ENCODE measurements at places on chromosomes 7 and 10. TPM values are rescaled to one million over a fixed set of nuclear protein-coding genes. Genes with fewer than 3 reads are reported as not detected.

The CYP2W1 gene
- not detected for total RNA-seq

The CALY gene
- not detected for total RNA-seq

The SPDYE2 gene
- not detected for total RNA-seq

The WNT8B gene
- total RNA-seq, result not detected

The STMP1 gene
- 18.6 TPM for total RNA-seq

The CFAP70 gene
- 0.08 TPM for total RNA-seq

The GTPBP4 gene
- 87.4 TPM for total RNA-seq

The MBL2 gene
- total RNA-seq, result not detected

The TMEM273 gene
- not detected for total RNA-seq

The CROT gene
- 13.4 TPM for total RNA-seq

The OPN4 gene
- not detected for total RNA-seq

The KAT6B gene
- 6.0 TPM for total RNA-seq

The JMJD1C gene
- total RNA-seq, result 62.5 TPM

The CPN1 gene
- not detected for total RNA-seq

The CFAP46 gene
- total RNA-seq, result not detected

The MMRN2 gene
- total RNA-seq, result not detected

The ADCYAP1R1 gene
- total RNA-seq, result not detected

The CPA4 gene
- 14.7 TPM for total RNA-seq

The C7orf33 gene
- total RNA-seq, result not detected

The LRRD1 gene
- not detected for total RNA-seq

The LRGUK gene
- total RNA-seq, result 0.05 TPM

The AGBL3 gene
- 0.03 TPM for total RNA-seq

The LIPJ gene
- total RNA-seq, result not detected

The AZGP1 gene
- total RNA-seq, result not detected

The PRKG1 gene
- not detected for total RNA-seq

The THAP5 gene
- 29.8 TPM for total RNA-seq

The CHAT gene
- total RNA-seq, result not detected

The NOBOX gene
- not detected for total RNA-seq

The SPDYE2B gene
- not detected for total RNA-seq

The PLEKHS1 gene
- total RNA-seq, result 0.03 TPM

The LHFPL3 gene
- total RNA-seq, result not detected

The KCND2 gene
- not detected for total RNA-seq

The RPEL1 gene
- total RNA-seq, result not detected

The ZEB1 gene
- total RNA-seq, result 87.4 TPM

The AKR1C4 gene
- total RNA-seq, result not detected

The HTR5A gene
- not detected for total RNA-seq

The TAS2R38 gene
- total RNA-seq, result not detected

The PNLIPRP1 gene
- total RNA-seq, result not detected

The TMEM139 gene
- total RNA-seq, result not detected

The EBF3 gene
- not detected for total RNA-seq

The ASZ1 gene
- not detected for total RNA-seq
